ENCODE measurements at places on chromosomes 13 and 19.

- no peak for DNase-seq
Measured at GRCh38 chr13:46348961-46349360, 38.1 kb downstream of the RUBCNL start.

GRCh38 chr19:35327642-35328041 lies 1.3 kb upstream of the CD22 start:
- no peak for DNase-seq

DNA sequence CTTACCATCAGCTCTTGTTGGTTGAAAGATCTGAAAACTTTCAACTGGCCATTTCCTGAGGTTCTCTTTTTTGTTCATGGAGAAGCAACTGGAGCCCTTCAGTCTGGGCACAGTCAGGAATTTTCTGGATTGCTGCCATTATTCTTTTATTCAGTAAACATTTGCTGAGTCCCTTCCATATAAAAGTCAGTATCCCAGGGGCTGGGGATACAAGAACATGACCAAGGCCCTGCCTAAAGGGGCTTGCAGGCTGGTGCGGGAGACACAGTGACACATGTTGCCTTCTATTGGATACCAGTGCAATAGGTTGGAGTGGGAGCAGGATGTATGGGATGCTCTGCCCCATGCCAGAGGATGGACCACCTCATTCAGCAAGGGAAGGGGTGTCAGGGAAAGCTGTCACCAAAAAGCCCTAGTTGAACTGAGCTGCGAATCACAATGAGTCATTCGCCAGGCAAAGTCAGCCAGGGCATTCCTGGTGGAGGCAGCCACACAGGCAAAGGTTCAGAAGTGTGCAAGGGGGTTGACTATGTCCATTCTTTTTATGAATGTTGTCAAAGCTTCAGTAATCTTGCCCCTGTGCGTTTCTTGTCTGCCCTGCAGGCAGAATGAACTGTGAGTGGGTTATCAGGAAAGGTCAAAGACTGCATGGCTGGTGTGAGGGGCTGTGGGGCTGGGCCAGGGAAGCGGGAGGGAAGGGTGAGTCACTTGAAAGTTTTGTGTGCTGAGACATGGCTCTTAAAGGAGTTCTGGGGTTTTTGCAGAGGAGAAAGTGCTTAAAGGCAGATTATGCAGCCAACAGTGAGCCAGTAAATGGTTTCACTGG lies 395.9 kb downstream of the KCNRG start:
- peak; percentile 66 for DNase-seq

DNA sequence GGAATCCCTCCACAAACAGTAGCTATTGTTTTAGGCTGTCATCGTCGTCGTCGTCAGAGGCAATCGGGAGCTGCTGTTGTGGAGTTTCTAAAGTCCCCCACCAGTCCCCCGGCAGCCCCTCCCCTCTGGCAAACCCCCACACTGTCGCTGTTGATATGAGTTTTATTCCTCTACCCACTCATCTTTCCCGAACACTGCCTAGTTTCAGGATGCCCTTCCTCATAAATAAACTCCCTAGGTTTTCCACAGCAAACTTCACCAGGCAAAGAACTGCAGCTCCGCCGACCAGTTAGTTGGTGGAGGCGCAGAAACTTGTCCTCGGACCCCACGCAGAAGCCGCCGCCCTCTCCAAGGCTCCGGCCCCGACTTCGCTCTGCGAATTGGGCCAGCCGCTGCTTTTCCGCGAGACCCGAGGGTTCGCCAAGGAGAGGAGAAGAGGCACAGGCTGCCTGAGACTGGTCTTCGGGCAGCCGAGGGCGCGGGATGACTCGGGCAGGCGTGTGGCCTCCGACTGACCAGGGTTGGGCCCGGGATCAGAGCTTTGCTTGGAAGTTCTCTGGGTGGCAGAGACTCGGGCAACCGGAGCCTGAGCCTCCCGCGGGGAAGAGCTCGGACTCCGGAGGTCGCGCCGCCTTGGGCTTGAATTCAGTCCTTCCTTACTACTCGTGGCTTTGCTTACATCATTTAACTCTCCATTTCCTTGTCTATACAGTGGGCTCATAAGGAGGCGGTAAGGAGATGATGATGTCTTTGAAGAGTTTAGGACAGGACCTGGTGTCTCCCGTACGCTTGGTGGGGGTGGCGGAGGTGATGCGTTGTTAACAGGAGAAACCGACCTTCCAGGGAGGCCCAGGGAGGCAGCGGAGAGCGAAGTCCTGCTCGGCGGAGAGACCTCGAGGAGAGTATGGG lies 7.9 kb downstream of the PDX1 start:
- DNase-seq = no peak

DNA sequence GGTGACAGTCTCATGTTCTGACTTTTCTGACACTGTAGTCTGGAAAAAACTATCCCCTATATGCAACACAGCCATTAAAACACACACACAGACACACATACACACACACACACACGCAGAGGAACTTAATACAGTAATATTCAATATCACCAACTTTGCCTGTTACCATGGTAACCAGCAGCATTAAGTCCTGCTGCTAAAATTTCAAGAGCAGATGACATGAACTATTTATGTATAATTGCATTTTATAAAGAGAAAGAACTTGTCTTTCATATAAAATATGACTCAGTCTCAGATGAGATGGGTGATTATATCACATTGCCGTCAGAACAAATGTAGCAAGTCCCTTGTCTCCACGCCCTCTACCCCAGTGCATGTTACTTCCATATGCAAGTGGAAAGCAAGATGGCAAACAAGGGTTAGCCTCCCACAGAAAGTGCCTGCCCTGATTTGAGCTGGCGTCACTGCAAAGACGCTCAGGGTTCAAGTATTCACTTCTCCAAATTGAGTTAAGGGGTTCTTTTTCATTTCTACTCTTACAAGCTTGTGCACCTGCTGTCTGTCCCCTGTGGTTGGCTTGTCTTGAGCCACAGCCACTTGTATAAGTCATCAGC lies 576.8 kb downstream of the UQCRFS1 start:
- DNase-seq = no peak

DNA sequence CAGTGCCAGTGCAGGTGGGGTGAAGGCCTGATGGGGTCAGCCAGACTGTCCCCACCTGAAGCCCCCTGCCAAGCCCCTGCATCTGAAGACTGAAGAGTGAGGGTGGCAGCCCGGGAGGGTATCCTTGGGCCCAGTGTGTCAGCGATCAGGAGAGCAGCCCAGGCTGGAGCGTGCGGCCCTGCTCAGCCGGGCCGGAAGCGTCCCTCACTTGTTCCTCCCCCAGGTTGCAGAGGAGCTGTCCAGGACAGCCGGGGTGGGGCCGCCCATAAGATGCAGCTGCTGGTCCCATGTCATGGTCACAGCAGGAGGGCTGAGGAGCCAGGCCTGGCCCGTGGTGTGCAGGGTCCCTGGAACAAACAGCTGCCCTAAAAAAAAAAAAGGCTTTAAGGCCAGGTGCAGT lies 55.4 kb downstream of the KDM4B start:
- DNase-seq = no peak

DNA sequence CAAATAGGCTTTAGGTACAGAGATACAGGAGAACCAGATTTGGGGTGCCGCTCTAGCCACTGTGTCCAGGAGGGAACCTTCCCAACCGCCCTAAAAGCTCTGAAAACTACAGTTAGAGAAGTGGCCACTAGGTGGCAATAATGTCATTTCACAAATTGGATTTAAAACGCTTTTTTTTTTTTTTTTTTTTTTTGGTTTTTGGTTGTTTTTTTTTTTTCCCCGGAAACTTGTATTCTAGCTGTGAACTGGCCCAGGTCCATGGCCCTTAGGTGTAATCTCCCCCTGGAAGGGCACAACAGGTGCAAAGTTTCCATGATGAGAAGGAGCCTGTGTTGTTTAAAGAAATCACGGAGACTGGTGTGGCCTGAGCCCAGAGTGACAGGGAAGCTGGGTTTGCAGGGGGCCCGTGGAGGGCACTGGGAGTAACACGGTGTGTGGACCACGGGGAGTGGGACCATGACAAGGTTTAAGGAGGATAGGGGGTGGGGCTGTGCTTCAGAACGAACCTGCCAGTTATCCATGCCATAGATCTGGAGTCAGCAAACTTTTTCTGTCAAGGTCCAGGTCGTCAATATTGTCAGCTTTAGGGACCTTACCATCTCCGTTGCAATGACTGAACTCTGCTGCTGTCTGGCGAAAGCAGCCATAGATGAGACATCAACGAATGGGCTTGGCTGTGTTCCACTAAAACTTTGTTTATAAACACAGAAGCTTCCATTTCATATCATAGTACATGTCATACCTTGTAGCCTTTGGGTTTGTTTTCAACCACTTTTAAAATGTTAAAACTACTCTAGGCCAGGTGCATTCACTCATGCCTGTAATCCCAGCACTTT lies 10.1 kb downstream of the OR1I1 start:
- peak; percentile 31 for DNase-seq

- no peak for DNase-seq
Measured at GRCh38 chr13:78258304-78258703, 339.7 kb upstream of the EDNRB start.

GRCh38 chr13:35856721-35857364 lies 274.3 kb downstream of the DCLK1 start:
- DNase-seq = no peak

DNA sequence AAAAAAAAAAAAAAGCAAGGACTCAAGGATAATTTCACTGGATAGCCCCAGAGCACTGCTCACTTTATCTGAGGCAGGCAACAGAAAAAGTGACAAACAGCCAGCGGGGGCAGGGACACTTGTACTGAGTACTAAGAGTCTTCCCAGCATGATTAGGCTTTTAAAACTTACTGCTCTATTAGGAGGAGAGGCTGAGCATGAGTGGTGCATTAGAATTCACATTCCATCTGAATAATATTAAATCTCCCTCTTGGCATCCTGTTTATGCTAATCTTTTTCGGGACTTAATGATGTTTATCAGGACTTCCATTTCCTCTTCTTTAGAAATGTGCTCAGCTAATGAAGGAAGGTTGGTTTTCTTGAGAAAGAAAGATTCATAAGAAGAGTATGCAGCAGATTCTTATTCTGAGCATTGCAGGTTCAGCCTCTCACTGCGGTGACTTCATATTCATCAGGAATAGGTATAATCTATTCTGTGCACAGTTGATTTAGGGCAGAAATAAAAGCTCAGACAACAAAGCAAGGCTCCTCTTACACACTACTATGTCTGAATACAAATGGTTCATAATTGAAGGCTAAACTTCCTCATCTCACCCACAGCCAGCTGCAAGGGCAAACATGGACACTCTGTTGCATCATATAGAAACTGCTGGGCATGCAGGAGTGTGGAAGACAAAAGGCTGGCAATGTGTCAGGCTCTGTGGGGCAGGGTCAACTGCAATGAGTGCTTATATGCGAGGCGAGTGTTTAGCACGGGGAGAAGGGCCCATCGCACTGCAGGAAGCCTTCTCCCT lies 107.0 kb downstream of the KL start:
- no peak for DNase-seq

DNA sequence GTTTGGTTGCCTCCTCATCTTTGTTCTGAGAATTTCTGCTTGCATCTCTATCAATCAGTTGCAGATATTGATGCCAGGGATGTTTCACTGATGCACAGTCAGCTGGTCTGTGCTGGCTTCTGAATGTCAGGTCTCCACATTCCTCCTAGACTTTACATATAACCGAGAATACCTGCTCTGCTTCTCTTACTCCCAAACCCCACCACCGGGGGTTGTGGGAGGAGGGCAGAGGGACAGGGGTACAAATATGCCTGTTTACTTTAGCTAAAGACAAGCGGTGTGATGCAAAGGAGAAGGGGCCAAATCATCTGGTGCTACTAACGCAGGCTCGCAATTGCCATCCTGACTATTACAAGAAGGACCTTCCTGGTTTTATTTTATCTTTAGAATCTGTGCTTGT lies 17.4 kb upstream of the KLHL1 start:
- DNase-seq = no peak

DNA sequence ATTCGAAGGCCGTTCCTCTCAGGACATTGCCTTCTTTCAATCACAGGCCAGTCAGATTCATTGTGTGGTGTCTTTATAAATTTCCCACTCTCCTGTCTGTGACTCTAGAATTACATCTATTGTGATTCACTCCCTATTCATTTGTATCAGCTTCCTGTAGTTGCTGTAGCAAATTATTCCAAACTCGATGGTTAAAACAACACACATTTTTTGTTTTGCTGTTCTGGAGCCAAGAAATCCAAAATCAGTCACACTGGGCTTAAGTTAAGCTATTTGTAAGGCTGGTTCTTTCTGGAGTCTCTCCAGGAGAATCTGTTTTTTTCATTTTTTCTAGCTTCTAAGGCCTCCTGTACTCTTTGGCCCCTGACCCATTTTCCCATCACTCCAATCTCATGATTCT lies 1487.0 kb upstream of the SLC10A2 start:
- no peak for DNase-seq

DNA sequence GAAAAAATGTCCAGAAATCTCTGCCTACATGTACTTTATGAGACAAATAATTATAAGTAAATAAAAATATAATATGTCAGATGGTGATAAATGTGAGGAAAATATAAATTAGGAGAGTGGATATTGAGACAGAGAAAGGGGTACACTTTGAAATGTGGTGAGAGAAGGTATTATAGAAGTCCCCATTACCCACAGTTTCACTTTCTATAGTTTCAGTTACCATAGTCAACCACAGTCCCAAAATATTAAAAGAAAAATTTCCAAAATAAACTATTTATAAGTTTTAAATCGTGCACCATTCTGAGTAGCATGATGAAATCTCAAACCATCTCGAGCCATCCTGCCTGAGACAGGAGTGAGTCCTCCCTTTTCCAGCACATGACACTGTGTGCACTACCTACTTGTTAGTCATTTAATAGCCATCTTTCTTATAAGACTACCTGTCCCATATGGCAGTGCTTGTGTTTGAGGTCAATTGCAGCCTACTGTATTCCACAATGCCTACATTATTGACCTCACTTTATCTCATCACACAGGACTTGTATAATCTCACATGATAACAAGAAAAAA lies 653.7 kb downstream of the DACH1 start:
- no peak for DNase-seq

DNA sequence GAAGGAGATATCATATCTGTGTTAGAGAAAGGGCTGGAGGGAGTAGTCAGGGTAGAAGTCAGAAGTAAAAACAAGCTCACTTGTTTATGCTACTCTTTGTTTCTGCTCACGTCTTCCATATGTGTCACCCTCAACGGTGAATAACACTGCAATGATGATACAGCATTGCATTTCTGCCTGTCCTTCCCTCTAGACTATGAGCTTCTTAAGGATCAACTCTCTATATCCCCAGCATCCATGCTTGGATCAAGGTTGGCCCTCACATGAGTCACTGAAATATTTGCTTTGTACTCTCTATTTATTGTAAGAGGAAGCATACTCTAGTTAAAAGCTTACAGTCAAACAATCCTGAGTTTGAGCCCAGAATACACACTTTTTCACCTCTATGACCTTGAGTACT lies 406.0 kb downstream of the RFC3 start:
- no peak for DNase-seq

- DNase-seq = no peak
Measured at GRCh38 chr13:91644806-91645205, 246.4 kb downstream of the GPC5 start.

GRCh38 chr13:114203536-114203935 lies 24.5 kb downstream of the CFAP97D2 start:
- DNase-seq = no peak

- DNase-seq = peak; percentile 6
Measured at GRCh38 chr19:14248578-14249011, 42.6 kb upstream of the ADGRL1 start.

GRCh38 chr13:67977066-67977465 lies 746.9 kb upstream of the PCDH9 start:
- DNase-seq = no peak

Measured in non-pigmented ciliary epithelial cell (primary cell).